ENCODE measurements at places on chromosomes 1 and 21.

DNA sequence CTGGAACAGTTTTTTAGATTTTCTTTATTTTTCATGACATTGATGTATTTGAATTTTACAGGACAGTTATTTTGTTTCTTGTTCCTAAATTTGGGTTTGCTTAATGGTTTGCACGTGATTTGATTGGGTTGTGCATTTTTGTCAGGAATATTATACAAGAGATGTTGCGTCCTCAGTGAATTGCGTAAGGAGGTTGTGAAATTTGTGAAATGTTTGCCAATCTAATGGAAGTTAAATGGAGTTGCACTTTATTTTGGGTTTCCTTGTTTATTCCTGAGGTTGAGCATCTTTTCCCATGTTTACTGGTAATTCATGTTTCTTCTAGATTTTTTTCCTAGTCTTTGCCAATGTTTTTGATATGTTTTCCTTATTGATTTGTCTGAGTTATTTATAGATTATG, 19.9 kb downstream of the ZNF648 start:
- DNase-seq = no peak

GRCh38 chr1:66757722-66758240, 5.5 kb downstream of the DYNLT5 start:
- DNase-seq = no peak

DNA sequence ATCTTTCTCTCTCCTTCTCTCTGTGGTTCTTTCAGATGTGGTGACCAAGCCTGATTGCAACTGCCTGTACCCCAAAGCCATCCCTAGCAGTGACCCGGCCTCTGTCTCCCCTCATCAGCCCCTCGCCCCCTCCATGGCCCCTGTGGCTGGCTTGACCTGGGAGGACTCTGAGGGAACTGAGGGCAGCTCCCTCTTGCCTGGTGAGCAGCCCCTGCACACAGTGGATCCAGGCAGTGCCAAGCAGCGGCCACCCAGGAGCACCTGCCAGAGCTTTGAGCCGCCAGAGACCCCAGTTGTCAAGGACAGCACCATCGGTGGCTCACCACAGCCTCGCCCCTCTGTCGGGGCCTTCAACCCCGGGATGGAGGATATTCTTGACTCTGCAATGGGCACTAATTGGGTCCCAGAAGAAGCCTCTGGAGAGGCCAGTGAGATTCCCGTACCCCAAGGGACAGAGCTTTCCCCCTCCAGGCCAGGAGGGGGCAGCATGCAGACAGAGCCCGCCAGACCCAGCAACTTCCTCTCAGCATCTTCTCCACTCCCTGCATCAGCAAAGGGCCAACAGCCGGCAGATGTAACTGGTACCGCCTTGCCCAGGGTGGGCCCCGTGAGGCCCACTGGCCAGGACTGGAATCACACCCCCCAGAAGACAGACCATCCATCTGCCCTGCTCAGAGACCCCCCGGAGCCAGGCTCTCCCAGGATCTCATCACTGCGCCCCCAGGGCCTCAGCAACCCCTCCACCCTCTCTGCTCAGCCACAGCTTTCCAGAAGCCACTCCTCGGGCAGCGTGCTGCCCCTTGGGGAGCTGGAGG, 12.7 kb downstream of the CSF1 start:
- no peak for DNase-seq

GRCh38 chr1:67827688-67828087, 5.6 kb downstream of the GNG12 start:
- no peak for DNase-seq

GRCh38 chr1:180674603-180675530, 43.0 kb downstream of the XPR1 start:
- DNase-seq = no peak

GRCh38 chr21:35633501-35633900, 426.8 kb downstream of the SETD4 start:
- DNase-seq = no peak

- no peak for DNase-seq
Observed at GRCh38 chr1:221397606-221398005, 344.3 kb downstream of the DUSP10 start.

DNA sequence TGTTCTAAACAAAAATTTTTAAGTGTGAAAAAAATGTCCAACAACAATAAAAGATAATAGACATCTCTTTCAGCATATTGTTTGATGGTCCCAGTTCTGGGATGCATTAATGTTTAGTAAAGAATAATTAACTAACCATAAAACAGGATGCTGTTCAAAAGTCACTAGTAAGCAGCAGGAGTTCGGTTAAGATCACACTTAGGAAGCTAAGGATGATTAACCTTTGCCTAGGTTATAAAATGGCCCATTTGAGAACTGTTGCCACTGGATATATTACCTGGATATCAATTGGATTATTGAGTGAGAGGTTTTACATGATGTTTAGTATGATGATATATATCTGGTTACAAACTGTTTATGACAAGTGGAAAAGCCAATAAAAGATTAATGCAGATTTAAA, 171.7 kb downstream of the ATG4C start:
- no peak for DNase-seq

- no peak for DNase-seq
Observed at GRCh38 chr1:84969489-84970250, 27.2 kb downstream of the MCOLN2 start.

- no peak for DNase-seq
Observed at GRCh38 chr21:39641827-39642450, 29.2 kb downstream of the B3GALT5 start.

- DNase-seq = no peak
Observed at GRCh38 chr21:32108566-32108965, 170.3 kb downstream of the MIS18A start.

GRCh38 chr1:74423471-74423870, 88.9 kb downstream of the LRRC53 start:
- no peak for DNase-seq

DNA sequence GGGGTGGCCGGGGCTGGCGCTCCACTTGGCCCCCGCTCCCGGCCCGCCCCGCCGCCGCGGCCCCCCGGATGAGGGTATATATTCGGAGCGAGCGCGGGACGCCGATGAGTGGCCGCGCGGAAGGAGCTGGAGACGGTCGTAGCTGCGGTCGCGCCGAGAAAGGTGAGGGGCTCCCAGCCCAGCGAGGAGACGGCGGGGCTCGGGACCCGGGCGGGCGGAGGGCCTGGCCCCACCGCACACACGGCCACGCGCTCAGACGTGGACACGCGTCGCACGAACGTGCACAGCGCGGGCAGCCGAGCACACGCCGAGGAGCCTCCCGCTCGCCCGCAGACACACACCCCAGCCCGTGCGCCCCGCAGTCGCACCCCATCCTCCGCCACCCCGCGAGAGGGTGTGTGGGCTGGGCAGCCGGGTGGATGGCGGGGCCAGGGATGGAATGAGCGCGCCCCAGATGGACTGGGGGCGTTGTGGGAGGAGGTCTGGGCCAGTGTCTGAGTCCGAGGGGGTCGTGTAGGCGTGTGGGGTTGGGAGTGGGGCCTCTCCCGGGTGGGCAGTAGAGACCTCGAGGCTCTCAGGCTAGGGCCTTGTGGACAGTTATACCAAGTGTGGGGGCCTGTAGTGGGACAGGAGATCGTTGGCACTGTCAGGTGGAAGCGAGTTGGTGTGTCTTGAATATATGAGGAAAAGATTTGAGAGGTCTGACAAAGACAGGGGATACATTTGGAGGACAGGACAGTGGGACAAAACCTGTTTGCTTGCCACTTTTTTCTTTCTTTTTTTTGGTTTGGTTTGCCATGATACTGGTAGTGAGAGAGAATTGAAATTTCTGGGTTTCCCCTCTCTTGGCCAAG, at the start of gene UAP1:
Gene UAP1 (plus strand): TSS at position 107 of the 854 bp plus-strand sequence. CDS start 4,347 bp downstream, outside the sequence.
- DNase-seq = peak; percentile 10
